Forelimb muscle (tissue), 1 donor: ENCODE measurements at places on chromosomes 11 and 22.

- DNase-seq: no peak
Observed at GRCh38 chr11:35992548-35992947, 48.7 kb downstream of the LDLRAD3 start.

DNA sequence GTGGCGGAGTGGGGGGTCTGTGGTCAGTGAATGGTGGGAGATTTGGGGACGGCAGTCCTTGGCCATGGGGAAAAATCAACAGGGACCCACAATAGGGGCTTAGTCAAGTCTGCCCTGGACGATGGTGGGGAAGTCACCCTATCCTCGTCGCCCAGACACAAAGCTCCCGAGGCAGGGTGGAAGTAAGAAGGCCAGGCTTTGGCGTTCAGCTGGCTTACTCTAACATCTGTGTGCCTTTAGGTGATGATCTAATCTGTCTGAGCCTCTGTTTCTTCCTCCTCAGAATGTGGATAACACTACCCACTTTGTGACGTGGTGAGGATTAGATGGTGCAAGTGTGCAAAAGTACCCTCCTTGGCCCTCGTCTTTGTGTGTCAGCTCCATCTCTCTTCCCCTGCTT is 192.2 kb downstream of the ST3GAL4 start:
- no peak for DNase-seq

- no peak for DNase-seq
Observed at GRCh38 chr22:17833489-17833888, 59.2 kb upstream of the BID start.

DNA sequence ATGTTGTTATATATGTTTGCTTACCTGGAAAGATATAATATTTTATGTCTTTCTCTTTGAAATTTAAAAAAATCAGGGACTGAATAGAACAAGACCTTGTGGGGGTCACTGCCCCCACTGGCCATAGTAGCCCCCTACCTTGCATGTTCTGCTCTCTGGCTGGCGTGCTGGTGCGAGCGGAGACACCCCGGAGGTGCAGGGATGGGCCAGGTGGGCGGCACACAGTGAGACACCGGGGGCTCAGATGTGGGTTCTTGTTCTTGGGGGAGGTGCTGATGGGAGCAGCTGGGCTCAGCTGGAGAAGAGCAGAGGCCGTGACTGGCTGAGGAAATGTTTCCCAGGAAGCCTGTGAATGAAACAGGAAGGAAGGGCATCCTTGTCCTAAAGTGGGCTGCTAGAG is 20.2 kb downstream of the GAB4 start:
- DNase-seq: no peak

DNA sequence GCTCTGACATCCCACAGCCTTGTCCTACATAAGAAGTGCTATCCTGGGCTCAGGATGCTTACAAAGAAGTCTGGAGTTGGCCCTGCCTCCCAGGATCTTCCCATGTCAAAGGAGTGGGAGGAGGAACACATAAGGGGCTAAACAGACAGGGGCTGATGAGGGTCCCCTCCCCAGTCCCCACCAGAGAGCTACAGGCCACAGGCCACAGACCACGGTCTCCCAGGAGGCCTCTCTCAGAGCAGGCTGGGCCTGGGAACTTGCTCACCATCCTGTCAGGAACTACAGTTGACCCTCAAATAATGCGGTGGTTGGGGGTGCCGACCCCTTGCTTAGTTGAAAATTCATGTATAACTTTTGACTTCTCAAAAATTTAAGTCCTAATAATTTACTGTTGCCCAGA is 315.5 kb downstream of the NTM start:
- DNase-seq: no peak

GRCh38 chr11:124742555-124742954 is 2.8 kb downstream of the NRGN start:
- DNase-seq: no peak

- no peak for DNase-seq
Observed at GRCh38 chr11:82995754-82996398, 75.8 kb downstream of the RAB30 start.

DNA sequence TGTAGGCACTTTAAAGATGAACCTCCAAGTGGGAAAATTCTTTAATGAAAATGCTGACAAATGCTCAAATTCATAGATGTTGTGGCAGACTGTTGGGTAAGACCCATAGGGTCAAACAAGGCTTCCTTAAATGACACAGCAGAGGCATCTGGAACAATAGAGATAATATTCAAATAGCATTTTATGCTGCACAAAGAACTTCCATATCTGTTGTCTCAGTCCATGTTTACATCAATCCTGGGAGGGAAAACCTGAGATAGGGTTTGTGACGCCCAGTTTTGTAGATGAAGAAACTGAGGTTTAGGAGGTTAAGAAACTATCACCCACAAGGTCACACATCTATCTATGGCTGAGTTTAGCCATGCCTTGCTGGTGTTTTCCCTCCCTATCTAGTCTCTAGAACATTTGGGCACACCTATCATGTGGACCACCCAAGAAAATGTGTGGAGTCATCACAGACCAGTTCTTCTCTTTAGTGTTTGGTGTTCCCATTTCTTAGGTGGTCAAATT is 106.4 kb downstream of the EHF start:
- DNase-seq: no peak

DNA sequence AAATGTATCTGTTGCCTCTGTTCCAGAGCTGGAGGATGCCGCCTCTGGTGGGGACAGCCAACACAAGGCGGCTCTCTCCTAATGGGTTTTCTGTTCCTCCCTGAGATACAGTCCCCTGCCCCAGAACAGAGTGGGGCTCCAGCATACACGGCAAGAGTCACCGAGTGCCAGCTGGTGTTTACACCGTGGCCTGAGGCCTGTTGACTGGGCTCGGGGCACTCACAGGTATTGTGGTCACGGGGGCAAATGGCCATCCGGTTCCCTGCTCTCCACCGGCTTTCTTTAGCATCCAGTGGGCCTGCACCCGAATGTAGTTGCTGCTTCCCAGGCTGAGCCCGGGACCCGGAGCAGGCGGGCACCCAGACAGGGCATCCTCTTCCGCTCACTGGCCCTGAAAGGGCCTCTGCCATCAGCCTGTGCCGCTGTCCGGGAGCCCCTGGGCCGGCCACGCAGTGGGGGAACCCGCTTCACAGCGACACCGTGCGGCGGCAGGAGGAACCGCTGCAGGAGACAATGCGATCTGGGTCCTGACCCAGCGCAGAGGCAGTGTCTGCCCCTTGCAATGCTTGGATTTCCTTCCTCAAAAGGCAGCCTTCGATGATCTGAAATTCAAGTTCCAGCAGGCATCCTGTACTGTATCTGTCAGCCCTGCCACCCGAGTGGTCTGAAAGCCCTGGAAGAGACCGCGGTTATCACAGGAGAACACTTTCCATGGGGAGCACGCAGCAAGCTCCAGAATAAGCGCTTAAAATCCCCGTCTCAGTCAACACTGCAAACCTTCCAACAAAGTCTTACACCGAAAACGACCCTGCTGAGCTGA is 859 bp upstream of the KRTAP5-5 start:
- no peak for DNase-seq

- DNase-seq: no peak
Observed at GRCh38 chr22:27613099-27614005, 188.2 kb downstream of the MN1 start.

DNA sequence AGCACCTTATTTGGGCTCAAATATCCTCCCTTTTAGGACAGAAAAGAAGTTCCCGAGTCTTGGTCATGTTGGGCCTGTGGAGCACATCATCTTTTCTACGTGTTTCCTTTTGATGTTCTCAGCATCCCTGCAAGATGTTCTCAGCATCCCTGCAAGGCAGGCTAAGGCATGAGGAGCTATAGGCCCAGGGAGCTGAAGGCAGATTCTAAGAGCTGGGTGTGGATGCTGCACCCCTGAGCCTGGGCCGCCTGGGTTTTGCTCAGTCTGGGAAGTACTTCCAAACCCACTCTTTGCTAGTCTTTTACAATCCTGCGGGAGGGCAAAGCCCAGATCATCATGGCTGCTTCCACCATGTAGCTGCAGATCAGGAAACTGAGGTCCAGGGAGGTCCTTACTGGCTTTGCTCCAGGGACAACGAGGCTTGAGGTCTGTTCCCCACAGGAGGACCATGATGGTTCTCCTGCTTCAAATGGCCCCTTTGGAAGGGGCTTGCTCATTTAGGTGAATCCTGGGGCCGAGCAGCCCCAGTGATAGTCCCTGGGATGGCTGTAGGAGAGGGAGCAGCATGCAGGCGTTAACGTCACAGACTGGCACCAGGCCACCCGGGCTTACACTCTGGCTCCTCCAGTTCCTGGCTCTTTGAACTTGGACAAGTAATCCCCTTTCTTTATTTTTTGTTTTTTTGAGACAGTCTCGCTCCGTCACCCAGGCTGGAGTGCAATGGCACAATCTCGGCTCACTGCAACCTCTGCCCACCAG is 10.6 kb downstream of the LRRC75B start:
- no peak for DNase-seq

- DNase-seq: no peak
Observed at GRCh38 chr11:69839516-69839915, 20.3 kb upstream of the FGF3 start.

DNA sequence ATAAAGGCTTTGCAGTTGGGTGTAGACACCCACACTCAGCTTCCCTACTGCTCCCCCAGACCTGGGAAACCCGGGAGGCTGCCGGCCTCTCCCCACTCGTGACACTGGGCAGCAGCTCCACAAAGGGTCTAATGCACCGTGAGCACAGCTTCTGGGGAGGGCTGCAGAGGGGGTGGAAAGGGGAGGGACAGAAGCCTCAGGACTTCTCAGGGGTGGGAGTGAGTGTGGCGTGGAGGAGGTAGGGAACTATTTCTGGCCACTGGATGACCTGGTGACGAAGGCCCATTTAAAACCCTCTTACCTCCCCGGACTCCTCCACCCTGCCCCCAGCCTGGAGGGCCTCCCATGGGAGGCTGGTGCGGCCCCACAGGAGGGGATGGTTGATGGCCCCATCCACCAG is 56.6 kb downstream of the MACROD1 start:
- no peak for DNase-seq

DNA sequence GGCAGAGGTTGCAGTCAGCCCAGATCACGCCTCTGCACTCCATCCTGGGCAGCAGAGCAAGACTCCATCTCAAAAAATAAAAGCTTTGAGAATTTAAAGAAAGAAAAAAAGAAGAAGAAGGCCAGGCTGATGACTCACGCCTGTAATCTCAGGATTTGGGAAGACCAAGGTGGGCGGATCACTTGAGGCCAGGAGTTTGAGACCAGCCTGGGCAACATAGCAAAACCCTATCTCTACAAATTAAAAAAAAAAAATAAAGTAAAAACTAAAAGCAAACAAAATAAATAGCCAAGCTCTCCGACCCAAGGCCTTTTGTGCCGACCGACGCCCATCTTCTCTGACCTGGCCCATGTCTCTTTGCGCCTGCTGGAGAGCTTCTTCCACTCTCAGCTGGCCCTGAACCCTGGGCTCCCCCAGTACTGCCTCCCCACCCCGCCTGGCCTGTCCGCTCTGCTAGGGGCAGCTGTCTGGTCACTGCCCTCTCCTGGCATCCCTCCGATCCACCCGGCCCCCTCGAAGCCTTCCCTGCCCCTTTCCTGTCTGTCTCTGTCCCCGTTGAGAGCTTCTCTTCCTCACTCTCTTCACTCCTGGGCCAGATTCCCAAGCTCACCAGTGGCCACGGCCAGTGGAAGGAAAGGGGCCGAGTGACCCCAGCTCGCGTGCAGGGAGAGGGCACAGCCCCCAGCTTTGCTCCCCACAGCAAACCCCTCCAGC is 4.8 kb upstream of the LSP1 start:
- no peak for DNase-seq

- DNase-seq: no peak
Observed at GRCh38 chr11:98358551-98358950, 662.2 kb upstream of the CNTN5 start.

DNA sequence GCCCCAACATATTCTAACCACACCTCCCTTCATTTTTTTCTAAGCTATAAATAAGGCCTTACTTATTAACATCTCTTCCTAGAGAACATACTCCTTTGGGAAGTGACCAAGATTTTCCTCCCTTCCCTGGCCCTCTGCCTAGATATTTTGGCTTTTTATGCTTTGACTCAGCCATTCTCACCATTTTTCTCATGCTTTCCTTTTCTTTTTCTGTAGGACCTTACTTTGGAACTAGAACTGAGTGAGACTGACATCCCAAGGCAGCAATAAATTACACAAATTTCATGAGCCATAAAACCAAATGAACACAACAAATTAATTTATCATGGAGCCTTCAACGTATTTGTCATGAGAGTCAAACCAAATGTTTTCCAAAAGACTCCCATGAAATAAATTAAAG is 142.7 kb upstream of the CTSC start:
- DNase-seq: peak; percentile 65

- DNase-seq: no peak
Observed at GRCh38 chr11:64637334-64638017, 46.5 kb downstream of the SLC22A12 start.

- no peak for DNase-seq
Observed at GRCh38 chr11:118142809-118143208, 9.8 kb downstream of the SCN4B start.

DNA sequence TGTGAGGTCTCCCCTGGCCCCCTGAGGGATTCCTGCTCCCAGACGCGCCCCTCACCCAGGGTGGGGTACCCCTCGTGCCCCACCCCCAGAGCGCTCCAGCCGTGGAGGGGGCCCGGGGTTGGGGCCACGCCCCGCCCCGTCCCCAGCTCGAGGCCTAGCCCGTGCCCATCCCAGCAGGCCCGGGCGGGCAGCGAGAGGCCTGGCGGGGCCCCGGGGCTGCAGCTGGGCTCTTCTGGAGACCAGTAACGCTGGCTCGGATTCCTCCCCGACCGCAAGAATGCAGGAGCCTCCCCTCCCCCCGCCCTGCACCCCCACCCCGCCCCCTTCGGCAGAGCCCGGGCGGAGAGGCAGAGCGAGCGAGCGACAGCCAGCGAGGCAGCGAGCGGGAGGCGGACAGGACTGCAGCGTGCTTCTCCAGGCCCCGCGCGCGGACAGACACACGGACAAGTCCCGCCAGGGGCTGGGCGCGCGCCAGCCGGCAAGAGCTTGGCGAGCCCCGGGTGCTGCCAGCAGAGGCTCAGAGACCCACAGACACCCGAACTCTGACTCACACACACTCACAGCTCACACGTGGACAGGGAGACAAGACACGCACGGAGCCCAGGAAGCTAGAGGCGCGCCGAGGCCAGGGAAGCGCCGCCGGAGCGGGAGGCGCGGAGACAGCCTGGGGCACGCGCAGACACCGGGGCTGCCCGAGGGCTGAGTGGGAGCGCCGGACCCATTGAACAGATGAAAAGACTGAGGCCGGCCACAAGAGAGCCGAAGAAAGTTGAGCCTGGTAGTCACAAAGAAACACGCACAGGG is 15.2 kb downstream of the BCL9L start:
- no peak for DNase-seq

- no peak for DNase-seq
Observed at GRCh38 chr11:6660712-6661111, 5.1 kb upstream of the DCHS1 start.

DNA sequence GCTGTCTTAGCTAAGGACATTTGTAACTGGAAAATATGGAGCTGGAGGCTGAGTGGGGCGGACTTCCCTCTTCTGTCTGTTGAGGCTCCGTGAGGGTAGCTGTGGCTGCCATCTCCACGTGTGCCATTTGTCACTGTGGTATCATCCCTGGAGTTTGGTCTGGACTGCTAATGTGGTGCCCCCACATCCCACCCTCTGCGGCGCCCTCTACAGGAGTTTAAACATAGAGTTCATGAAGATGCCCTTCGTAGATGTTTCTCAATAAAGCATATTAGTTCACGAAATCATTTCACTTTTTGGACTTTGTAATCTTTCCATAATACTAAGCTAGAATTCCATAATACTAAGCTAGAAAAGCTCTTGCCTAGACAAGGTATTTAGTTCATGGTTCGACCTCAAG is 52.4 kb downstream of the TECTA start:
- no peak for DNase-seq
